ENCODE measurements at places on chromosomes 5 and 9. TPM values are rescaled to one million over a fixed set of nuclear protein-coding genes. Genes with fewer than 3 reads are reported as not detected.

- DNase-seq: no peak
These were observed 9.2 kb upstream of the ERAP1 start for GRCh38 chr5:96816991-96817390.

GRCh38 chr9:134396258-134396742 is 70.0 kb downstream of the RXRA start:
- DNase-seq: no peak

- DNase-seq: no peak
These were observed 416.7 kb upstream of the TYRP1 start for GRCh38 chr9:12276505-12276904.

- no peak for DNase-seq
These were observed 17.9 kb upstream of the ZSWIM6 start for GRCh38 chr5:61313960-61314681.

DNA sequence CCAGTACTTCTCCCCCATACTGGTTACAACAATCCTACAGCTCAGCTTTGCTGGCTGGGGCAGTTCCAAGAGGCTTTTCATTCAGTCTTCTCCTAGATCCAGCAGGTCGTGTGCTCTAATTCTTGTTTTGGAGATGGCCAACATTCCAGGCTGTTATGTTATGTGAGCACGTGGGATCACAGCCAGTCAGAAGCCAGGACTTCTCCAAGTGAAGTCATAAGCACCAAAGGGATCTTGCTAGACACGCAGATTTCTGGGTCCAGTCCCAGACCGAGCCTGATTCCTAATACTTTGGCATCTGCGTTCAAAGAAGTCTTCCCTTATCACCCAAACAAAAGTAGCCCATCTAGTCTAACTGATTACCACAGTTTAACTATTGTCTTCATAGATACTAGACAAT is 1.4 kb upstream of the LARP1 start:
- peak; percentile 22 for DNase-seq

- no peak for DNase-seq
These were observed 160.8 kb upstream of the KLF4 start for GRCh38 chr9:107650321-107650720.

GRCh38 chr9:37966412-37967013 is 62.6 kb upstream of the SLC25A51 start:
- no peak for DNase-seq

- DNase-seq: no peak
These were observed 63.4 kb upstream of the LRRTM2 start for GRCh38 chr5:138938526-138938925.

- no peak for DNase-seq
These were observed 42.8 kb downstream of the ANGPTL2 start for GRCh38 chr9:127079446-127080140.

GRCh38 chr9:132241483-132241839 is 79.6 kb downstream of the NTNG2 start:
- DNase-seq: no peak

DNA sequence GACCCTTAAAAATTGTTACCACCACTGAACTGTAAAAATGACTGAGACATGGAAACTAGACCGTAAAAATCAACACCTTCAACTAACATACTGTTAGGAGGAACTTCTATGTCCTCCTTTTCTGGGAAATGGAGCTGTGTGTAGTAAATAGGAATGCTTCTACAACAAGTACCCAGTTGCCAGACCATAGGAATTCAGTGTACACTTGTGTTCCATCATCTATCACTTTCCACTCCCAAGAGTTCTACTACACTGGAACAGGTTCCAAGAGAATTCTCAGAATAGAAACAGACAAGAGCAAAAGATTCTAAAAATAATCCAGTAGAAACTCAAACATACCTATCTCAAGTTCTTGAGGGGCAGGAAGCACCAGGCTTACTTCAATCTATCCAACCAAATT is 23.6 kb downstream of the UBAP2 start:
- no peak for DNase-seq

DNA sequence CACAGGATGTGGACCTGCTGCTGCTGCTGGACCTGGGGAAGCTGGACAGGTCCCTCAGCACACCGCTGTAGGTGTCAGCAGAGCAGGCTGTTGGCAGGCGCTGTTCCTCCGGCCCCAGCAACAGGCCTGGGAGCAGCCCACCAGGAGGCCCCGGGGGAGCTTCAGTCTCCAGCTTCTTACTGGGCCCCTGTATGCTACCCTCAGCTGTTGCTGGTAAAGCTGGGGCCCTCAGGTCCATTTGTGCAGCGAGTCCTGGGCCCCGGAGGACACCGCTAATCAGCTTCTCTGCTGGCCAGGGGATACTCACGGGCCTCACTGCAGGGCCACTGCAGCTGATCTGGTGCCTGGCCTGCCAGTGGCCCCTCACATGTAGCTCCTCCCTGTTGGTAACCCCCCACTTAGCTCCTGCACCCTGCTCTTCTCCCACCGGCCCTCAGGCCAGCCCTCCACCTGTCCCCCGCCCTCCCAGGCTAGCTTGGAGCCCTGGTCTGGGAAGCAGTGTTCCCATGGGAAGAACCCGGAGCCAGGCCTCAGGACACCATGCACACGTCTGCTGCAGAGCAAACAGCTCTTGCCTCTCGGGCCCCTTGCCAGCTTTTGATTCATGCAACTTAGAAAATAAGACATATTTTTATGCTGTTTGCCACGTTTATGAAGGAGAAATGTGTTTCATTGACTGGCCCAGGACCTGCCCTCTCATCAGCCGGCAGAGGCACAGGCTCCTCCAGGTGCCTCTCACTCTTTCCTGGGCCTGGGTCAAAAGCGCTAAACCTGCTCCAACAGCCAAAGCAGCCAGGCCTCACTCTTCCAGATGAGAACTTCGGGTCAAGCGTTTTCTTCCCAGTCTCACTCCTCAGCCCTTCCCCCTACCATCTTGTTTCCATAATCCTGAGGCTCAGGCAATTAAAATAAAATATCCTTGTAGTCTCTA is 61.0 kb upstream of the ADAMTS2 start:
- DNase-seq: no peak

DNA sequence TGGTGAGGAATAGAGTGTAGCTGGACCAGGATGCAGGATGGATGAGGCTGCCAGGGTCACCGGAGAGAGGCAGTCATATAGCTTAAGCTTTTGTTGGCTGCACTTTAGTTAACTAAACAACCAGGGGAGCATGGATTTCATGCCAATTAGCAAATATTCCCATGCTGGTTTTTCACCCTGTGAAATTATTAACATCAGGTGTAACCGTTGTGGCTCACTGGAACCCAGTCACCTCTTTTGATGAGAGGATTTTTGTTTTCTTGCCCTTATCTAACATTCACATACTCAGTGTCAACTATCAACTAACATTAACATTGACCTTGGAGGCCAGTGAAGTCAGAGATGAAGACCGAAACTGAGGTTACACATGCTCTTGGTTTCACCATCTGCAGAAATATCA is 97.2 kb upstream of the BASP1 start:
- no peak for DNase-seq

DNA sequence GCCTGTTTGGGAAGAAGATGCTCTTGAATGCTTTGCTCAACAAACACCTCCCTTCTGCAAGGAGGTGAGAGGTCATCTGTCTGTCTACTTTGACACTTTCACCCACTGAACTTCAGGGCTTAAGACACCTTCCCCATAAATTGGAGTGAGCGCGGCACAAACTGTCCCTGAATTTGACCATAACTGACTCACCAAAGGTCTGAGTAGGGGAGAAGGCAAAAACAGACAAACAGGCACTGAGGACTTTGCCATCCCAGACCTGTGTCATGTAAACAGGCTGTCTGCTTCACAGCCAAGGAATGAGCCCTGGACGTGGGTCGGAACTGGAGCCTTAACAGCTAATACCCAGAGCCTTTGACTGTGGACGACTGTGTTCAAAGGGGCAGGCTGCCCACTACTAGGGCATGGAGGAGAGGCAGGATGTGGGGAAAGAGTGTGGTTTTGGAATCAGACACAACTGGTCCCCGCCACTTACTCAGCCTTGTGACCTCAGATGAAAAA is 320.9 kb upstream of the KLF4 start:
- DNase-seq: no peak

- no peak for DNase-seq
These were observed 44.9 kb upstream of the SLC12A2 start for GRCh38 chr5:128038643-128039042.

- no peak for DNase-seq
These were observed 4.3 kb upstream of the CCDC187 start for GRCh38 chr9:136308006-136308701.

DNA sequence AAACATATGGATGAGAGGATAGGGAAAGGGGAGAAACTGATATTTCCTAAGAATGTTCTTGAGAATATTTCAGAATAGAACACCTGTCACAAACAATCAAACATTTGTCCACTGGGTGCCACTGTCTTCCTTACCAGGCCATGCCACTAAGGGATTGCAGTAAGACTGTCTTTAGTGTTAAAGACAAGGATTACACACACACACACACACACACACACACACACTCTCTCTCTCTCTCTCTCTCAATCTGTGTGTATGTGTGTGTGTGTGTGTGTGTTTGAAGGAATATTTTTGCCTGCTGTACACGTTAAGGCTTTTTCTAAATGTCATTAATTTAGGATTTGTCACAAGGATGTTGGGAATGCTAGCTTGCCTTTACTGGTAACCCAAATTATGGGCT is 54.4 kb downstream of the CCDC192 start:
- peak; percentile 1 for DNase-seq

GRCh38 chr5:88681211-88681803 is 201.7 kb downstream of the MEF2C start:
- DNase-seq: no peak

GRCh38 chr5:132044207-132044606 is 16.2 kb upstream of the IL3 start:
- no peak for DNase-seq

- peak; percentile 97 for DNase-seq
These were observed at the start of gene ODF2 for GRCh38 chr9:128455849-128456612. Gene ODF2, plus strand, starts transcription at chr9:128456006. Its CDS starts 86 bp downstream, at chr9:128456092.

DNA sequence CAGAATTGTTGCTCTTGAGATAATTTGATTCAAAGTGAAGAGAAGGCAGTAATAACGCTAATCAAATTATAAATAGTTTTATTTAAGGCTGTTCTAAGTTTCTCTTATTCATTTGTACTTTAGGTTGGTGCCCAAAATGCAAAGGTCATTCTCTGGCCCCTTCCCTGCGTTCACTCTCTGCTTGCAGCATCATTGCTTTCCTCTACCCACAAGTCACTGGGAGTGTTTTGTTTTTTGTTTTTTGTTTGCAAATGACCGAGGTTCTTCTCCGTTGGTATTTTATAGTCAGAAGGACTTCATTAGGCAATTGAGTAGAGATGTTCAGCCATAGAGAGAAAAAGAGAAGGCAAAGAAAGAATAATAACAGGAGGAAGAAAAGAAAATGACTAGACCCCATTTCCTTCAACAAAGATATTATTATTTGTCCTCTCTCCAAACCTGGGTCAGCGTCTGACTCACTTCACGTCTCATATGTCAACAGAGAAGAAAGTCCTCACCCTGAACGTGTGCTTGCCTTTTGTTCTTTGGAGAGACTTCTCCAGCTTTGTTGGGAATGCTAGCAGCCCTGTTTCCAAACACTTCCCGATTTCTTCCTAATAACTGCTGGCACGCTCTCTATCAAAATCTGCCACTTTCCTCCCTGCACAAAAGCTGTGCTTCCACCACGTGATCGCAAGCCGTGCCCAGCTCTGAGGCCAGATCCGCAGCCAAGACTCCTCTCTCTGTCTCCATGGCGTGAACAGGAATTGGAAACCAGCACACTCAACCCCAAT is 119.8 kb downstream of the EBF1 start:
- DNase-seq: peak; percentile 8

DNA sequence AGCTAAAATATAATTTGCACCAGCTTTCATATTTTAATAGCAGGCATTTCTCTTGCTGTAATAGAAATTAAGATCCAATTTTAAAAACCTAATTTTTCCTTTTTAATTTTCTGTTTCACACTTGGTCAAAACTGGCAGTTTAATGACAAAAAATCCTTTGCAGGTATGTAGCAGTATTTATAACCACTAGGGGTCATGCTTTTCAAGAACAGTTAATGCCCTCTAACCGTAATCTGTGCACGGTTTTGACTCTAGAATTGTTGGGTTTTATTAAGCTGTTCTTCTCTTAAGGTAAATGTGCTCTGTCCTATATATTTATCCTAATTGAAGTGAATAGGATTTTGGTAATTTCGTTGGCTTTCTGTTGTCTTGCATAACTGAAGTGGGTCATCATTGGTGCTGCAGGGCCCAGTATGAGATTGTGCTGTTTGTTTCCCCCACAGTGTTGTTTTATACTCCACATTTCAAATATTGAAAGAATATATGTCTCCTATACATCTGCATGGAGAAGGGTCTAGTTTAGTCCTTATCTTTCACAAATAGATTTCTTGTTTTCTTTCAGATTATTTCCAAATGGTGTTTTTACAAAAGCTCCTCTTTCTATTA is 107.4 kb downstream of the SCAMP1 start:
- no peak for DNase-seq

GRCh38 chr5:124605541-124605940 is 140.9 kb downstream of the ZNF608 start:
- no peak for DNase-seq

DNA sequence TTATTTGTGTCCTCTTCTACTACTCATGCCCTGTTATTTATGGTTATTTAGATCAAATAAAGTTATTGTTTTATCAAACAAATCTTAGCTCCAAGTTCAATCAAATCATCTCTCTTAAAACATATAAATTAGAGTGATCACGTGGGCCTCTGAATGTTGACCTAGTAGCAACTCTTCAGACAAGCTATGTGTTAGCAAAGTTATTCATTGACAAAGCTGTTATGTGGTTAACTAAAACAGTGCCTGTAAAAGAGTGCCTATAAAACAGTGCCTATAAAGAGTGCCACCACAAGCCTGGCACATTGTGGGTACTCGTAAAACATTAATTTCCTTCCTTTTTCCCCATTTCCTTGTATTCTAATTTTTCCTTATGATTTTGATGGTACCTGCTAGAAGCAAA is 421.9 kb downstream of the HCN1 start:
- no peak for DNase-seq

DNA sequence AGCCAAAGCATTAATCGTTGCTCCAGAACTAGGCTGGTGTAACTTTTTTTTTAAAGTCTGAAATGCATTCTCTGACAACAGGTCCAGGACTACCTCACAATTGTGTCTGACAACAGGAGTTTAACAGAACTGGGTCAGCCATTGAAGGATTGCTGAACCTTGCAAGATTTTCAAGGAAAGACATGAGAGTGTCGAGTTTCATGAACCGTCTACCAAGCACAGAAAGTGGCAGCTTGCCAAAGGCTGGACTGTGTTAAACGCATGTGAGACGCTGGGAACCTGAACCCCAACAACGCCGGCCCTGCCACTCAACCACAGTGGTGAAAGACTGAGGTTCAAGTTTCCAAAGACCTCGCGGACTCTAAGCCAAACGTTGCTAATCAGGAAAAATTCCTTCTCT is 79.1 kb downstream of the LHFPL2 start:
- DNase-seq: no peak

GRCh38 chr5:82809420-82810143 is 267.6 kb downstream of the TMEM167A start:
- DNase-seq: no peak

KLHL3 gene
- total RNA-seq: 8.7 TPM

TIMD4 gene
- total RNA-seq: not detected

MAP1B gene
- total RNA-seq: 593 TPM

NDUFA8 gene
- total RNA-seq: 18.2 TPM

PKD2L2 gene
- not detected for total RNA-seq

TYRP1 gene
- total RNA-seq: 0.31 TPM

NTNG2 gene
- total RNA-seq: 46.3 TPM

RCL1 gene
- 17.8 TPM for total RNA-seq

REEP2 gene
- total RNA-seq: 71.0 TPM

FAM163B gene
- 16.5 TPM for total RNA-seq

C9orf40 gene
- total RNA-seq: 15.0 TPM

AJM1 gene
- 0.94 TPM for total RNA-seq

ITGA1 gene
- 7.2 TPM for total RNA-seq
